Stimulated activated CD4-positive, alpha-beta T cell treated with anti-CD3 and anti-CD28 coated beads, Interleukin-1b, Interleukin-23, amount 100 ng/mL, for 1 hour (primary cell): ENCODE measurements at places on chromosomes 16 and 17.

GRCh38 chr16:80541306-80541694, 507 bp downstream of the DYNLRB2 start:
- no peak for DNase-seq

DNA sequence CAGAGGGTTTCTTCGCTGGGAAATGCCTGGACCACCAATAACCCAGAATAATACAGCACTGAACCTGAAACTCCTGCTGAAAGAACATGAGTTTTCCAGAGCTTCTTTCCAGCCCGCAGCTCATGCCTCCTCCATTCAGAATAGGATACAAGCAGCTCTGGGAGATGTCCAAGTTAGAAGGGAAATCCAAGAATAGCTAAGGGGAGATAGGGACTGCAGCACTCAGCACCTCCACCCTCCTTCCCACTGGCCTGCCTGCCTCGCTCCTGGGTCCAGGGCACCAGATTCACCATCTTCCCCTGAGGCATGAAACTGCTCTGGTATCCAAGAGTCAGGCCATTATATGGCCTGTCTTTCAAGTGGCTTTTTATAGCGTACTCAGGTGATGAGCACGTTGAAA, 4.1 kb downstream of the KRT31 start:
- DNase-seq = no peak

DNA sequence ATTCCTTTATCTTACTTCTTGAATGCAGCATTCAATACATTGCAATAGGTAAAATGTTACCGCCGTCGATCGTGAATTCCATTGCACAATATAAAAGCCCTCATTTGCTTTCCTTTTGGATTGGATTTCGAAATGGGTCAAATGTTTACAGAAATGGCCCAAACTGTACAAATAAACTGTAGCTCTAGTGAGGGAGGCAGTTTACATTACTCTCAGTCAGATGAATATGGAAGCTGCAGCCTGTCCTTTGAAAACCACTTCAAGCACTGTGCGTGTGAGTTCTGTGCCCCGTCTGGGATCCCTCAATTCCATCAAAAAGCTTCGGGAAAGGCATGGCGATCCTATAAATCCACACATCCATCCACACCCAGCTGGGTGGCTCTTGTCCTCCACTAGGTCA, 258.6 kb upstream of the FOXF1 start:
- no peak for DNase-seq

GRCh38 chr16:61471737-61472136, 564.5 kb downstream of the CDH8 start:
- no peak for DNase-seq

- no peak for DNase-seq
These were observed 273.9 kb upstream of the MAF start for GRCh38 chr16:79874391-79874790.

DNA sequence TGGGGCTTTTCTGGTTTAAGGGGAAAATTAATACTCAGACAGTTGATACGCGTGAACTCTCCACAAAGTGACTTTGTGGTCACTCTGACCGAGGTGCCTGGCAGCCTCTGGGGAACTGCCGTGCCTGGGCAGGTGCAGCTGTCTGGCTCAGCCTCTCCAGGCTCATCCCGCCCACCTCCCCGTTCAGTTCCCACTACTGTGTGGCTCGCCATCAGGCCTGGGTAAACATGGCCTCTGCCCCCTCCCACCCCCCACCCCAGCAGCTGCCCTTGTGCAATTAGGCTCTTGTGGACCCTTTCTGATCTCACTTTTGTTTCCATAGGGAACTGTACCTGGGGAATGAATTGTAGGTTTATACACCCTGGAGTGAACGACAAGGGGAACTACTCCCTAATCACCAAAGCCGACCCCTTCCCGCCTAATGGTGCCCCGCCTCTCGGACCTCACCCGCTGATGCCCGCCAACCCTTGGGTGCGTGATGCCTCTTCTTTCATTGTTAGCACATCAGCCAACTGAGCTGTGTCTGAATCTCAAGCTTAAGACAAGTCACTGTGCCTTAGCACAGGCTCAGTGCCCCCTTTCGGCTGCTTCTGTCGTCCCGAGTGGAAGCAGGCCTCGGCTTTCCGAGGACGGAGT, 27.8 kb downstream of the ZC3H18 start:
- no peak for DNase-seq

DNA sequence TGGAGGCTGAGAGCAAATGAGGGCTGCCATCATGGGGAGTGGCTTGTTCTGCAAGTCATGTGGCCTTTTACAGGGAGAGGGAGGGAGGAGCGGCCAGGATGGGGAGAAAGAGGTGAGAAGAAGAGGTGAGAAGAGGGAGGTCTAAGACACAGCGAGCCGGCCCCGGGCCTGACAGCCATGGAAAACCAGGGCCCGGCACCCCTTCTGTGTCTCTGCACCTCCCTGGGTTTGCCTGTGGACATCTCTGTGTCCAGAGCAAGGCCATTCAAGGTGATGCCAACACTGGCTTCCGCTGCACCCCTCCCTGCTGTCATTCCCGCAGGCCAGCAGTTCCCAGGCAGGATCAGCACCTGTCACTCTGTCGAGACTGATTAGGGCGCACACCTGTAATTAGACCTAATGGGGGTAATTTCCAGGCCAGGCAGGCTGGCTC, 75.6 kb downstream of the MGAT5B start:
- DNase-seq = no peak

GRCh38 chr17:36641331-36641876, 40.0 kb downstream of the MRM1 start:
- no peak for DNase-seq

GRCh38 chr17:28390141-28390540, 15.9 kb downstream of the SLC46A1 start:
- DNase-seq = no peak

DNA sequence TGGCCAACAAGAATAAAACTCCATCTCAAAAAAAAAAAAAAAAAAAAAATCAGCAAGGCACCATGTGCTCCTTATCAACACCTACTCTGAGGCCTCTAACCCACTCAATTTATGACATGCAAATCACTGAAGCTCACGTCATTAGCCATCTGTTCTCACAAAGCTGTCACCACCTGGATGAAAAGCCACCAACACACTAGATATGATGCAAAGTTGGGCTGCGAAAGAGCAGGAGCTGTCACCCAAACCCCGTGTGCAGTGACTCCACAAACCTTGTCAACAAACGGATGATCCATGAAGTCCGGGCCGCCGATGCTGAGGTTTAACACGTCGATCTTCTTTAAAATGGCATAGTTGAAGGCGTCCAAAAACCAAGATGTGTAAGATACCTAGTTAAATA, 25.3 kb downstream of the MBTPS1 start:
- no peak for DNase-seq

- DNase-seq = no peak
These were observed 97.7 kb downstream of the CBLN1 start for GRCh38 chr16:49183911-49184310.

GRCh38 chr17:2194889-2195335, 108.7 kb downstream of the SMG6 start:
- DNase-seq = no peak

- peak; percentile 59 for DNase-seq
These were observed 10.0 kb downstream of the PITPNC1 start for GRCh38 chr17:67386965-67387551.

GRCh38 chr17:67316781-67317180, 49.6 kb downstream of the PSMD12 start:
- no peak for DNase-seq

GRCh38 chr16:28293601-28293960, 1.3 kb downstream of the SBK1 start:
- DNase-seq = no peak

DNA sequence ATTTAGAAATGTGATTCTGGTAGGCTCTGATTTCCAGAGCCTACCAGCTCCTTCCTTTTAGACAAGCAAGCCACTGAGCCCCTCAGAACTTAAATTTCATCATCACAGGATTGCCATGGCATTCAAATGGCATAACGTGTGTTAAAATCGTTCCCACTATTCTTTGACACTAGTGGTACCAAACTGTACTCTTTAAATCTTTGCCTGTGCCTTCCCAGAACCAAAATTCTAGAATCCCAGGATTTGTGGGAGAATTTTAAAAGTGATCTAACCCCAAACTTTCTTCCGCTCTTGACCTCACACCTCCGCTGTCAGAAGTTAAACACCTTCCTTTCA, 287 bp upstream of the INTS2 start:
- no peak for DNase-seq

- no peak for DNase-seq
These were observed 9.4 kb downstream of the RAB40B start for GRCh38 chr17:82689077-82689476.

- DNase-seq = no peak
These were observed 270.2 kb upstream of the CPHXL start for GRCh38 chr16:75996491-75996890.

GRCh38 chr17:28553000-28553505, 629 bp upstream of the UNC119 start:
- no peak for DNase-seq

GRCh38 chr16:86120201-86121192, 221.5 kb downstream of the IRF8 start:
- DNase-seq = no peak

- no peak for DNase-seq
These were observed 14.9 kb downstream of the JUP start for GRCh38 chr17:41771389-41772206.

DNA sequence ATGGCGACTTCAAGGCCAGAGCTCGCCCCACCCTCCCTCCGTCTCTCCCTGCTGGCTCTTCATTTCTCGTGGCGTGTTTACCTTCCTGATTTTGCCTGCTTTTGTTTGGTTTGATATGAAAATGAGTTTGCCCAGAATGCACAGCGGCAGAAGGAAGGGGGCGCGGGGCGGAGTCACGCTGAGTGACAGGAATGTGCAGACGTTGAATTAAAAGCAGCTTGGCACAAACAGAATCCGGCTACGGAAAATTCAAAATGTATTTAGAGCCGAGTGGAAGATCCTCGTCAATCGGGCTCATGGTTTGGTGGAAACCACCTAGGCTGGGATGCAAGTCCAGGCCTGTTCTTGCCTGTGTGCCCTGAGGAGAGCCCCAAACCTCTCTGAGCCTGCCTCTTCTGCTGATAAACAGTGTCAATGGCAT, 102.7 kb downstream of the SDK2 start:
- no peak for DNase-seq

- DNase-seq = no peak
These were observed 17.3 kb upstream of the KRT24 start for GRCh38 chr17:40720899-40721298.

GRCh38 chr16:85479972-85480726, 133.0 kb upstream of the GSE1 start:
- DNase-seq = no peak

DNA sequence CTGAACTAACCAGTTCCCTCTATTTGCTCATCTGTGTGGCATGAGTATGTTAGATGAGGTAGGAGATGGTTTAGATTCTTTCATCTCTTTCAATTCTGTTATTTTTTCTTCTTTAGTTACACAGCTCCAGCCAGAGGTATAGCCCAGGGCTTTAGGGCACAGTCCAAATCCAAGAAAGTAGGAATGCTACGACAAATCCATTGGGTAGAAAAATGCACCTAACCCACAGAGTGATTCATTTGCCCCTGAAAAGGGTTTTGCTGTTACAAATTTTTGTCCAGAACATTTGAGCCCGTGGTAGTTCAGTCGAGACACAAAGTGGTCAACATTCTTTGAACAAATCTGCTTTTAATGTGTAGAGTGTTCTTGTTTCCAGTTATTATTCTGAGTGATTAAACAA, 250.7 kb downstream of the HS3ST3A1 start:
- no peak for DNase-seq

DNA sequence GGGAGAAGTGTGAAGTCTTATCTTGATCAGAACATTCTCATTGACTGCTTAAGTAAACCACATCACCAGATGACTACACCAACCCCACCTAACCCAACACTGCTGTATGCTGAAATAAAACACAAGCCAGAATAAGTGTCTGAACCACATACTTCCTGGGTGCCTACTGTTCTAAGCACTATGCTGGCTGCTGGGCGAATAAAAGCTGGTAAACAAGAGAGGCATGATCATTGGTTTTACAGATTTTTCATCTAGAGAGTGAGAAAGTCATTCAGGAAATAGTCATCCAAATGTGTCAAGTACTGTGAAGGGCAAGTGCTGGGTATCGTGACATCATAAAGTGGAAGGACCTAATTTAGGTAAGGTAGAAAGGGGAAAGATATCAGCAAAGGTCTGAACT, 199.0 kb upstream of the SOX9 start:
- DNase-seq = no peak

GRCh38 chr17:45104029-45104428, 28.3 kb downstream of the PLCD3 start:
- DNase-seq = no peak

DNA sequence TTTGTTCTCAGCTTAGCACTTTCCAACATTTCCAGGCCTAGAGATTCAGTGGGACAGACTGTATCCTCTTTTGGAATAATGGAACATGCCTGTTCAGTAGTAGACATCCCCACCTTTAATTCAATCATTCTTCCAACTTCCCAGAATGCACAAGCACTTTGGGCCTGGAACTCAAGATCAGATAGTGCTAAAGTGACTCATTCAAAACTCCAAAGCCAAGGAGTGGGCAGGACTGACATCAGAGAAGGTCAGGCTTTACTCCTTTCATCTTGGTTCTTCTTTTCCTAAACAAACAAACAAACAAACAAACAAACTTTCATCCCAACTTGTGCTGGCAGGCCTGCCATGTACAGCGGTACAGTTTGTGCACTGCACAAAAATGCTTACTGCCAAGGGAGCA, 172.0 kb downstream of the AXIN2 start:
- no peak for DNase-seq

DNA sequence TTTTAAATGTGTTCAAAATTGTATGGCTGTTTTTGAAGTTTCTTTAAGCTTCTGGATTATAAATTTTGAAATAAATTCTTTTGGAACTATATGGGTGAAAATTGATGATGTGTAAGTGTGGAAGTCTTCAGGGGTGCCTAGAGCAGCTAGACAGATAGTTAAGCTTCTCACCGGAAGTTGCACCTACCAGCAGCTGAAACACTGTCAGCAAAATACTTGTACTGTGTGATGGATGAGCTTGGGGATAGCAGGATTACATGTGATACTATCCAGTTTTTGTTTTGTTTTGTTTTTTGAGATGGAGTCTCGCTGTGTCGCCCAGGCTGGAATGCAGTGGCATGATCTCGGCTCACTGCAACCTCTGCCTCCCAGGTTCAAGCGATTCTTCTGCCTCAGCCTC, 19.7 kb downstream of the RBL2 start:
- DNase-seq = no peak

DNA sequence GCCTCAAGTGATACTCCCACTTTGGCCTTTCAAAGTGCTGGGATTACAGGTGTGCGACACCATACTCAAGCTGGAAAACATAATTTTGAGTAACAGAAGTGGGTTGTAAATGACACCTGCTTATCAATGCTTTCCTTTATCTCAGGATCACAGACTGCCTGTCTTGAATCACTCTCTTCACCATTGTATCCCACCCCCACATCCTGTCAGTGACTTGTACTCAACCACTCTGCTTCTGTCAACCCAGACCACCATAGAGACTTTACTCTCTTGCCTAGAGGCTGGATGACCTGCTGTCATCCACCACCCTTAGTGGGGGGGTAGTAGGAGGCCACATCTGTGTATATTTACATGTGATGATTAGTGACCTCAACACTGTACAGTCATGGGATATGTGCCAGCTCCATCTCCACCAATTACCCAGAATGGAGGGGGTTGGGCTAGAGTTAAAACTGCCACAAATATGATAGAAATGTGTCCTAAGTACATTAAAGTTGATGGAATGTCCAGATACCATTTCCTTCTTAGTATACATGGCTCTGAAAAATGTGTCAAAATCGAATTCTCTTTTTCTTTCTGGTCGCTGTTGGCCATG, 338.7 kb downstream of the GRIN2A start:
- DNase-seq = no peak

- no peak for DNase-seq
These were observed 47.9 kb downstream of the RAB11FIP3 start for GRCh38 chr16:473046-474043.

GRCh38 chr16:89175280-89176146, 4.0 kb downstream of the CDH15 start:
- no peak for DNase-seq
